ENCODE measurements at places on chromosomes 3 and 15. TPM values are rescaled to one million over a fixed set of nuclear protein-coding genes. Genes with fewer than 3 reads are reported as not detected.

Gene CLDN18
- polyA plus RNA-seq: not detected

Gene SKOR1
- not detected for polyA plus RNA-seq

Gene SLC9C1
- not detected for polyA plus RNA-seq

Gene GPR171
- polyA plus RNA-seq: 1.1 TPM

Gene CLEC3B
- polyA plus RNA-seq: not detected

Gene WDR93
- not detected for polyA plus RNA-seq

Gene TEX55
- polyA plus RNA-seq: not detected

Gene TYRO3
- polyA plus RNA-seq: not detected

Gene PTX3
- not detected for polyA plus RNA-seq

Gene ANKUB1
- not detected for polyA plus RNA-seq

Gene CDAN1
- polyA plus RNA-seq: 10.4 TPM

Gene C3orf22
- polyA plus RNA-seq: not detected

Gene CFAP20DC
- polyA plus RNA-seq: 0.53 TPM

Gene DAZL
- not detected for polyA plus RNA-seq

Gene NDN
- not detected for polyA plus RNA-seq

Gene SLC22A14
- not detected for polyA plus RNA-seq

Gene AMIGO3
- 1.5 TPM for polyA plus RNA-seq

Gene P2RY13
- 0.46 TPM for polyA plus RNA-seq
